Smooth muscle cell of the brain vasculature (primary cell): ENCODE measurements at places on chromosomes 12 and 14.

- no peak for DNase-seq
Observed at GRCh38 chr14:24430682-24431568, 1.2 kb downstream of the KHNYN start.

- no peak for DNase-seq
Observed at GRCh38 chr12:86530996-86531655, 274.9 kb upstream of the MGAT4C start.

DNA sequence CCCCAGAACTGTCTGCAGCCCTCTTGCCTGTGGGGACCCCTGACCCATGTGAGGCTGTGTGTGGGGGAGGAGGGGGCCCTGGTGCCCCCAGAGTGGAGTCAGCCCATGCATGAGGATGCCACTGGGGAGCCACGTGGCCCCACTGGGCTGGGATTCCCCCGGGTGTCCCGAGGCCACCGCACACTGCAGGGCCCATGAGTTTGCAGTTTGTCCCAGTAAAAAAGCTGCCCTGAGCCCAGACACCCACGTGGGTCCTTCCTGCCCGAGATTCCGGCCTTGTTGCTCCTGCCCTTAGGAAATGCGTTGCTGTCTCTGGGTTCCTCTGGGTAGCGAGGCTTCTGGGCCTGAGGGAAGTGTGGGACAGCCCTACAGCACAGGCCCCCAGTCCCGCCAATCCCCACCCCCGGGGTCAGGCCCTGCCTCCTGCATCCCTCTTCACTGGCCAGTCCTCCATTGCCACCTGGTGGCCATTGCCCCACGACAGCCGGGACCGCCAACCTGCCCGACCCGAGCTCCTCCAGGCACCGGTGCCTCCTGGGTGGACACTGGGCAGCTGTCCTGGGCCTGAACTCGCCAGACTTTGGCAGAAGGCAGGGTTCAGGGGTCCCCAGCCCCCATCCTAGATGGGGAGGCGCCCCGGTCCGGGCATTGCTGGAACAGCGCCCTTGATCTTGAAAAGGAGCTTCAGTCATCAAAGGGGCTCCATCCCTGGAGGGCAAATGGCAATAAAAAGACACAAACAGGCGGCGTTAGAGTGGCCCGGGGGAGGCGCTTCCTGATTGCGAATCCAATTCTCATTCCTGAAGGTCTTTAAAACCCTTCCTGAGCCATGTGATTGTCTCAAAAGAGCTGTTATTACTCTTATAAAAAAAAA is 15.6 kb upstream of the C14orf180 start:
- DNase-seq, result no peak

DNA sequence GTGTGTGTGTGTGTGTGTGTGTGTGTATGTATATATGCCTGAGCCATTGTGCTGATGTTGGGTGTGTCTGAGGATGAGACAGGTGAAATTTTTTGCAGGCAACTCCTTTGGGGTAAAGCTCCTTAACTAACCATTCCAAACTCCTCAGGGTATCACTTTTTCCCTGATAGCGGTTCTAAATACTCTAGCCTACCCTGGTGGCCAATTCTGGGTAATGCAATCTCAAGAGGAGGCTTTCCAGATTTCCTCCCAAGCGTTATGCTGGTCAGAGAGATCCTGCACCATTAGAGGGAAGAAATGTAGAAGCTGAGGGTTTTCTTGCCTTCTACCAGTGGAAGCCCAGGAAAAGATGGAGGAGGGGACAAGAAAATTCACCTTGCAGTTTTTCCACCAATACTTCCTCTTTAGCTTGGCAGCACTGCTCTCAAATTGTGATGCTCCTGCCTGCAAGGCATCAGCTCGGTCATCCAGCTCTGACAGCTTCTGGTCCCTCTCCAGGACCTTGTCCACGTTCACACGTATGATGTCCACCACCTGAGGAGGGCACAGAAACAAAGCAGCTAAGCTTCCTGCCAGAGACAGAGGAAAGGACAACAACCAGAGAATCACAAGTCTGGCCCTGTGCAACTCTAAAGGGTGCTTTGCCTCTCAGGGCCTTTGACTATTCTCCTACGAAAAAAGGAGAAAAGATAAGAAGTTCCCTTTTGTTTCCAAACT is 4.9 kb downstream of the VAMP1 start:
- DNase-seq, result peak; percentile 47

DNA sequence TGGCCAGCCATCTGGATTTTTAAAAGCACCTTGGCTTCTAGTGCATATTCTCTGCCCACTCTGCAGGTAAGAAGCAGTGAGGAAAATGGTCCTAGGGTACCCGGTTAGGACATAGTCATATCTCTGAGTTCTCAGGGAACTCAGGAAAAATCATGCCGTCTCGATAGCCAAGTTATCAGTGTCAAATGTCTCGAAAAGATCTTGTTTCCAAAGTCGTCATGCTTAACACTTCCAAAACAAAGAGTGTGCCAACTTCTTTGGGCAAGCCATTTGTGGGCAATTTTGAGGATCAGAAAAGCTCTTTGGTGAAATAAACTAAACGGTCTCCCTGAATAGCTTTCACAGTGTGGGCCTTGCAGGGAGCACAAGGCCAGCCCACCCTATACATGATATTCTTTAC is 39.2 kb downstream of the RASSF3 start:
- no peak for DNase-seq

- DNase-seq, result no peak
Observed at GRCh38 chr12:5451251-5451650, 19.3 kb downstream of the NTF3 start.

DNA sequence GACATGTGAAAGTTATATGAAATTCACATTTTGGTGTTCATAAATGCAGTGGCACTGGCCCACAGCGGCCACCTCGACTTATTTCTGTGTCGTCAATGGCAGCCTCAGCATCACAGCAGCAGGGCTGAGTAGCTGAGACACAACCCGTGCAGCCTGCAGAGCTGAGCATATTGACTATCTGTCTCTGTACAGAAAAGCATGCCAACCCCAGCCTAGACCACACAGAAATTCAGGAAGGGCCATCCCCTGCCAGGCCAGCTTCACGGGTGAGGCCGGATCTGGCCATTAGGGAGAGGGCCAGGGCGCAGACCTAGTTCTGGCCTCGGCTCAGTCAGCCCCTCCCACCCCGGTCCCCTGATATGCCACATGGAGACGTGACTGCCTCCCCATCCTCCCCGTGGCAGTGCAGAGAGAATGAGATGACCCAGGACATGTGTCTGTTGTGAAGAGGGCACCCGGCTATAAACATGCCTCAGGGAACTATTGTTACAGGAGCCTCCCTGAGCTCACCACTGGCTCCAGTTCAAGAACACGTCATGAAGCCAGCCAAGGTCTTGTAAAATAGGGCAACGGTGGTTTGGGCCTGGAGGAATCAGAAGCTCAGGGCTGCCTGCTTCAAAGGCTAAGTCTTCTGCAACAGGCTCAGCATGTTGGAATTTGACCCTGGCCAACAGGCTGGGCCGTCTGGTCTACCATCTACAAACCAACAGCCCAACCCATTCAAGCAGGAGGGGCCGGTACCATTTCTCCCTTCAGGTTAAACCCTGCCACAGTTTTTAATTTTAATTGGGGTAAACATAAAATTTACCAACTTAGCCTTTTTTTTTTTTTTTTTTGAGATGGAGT is 25.5 kb downstream of the SCARB1 start:
- peak; percentile 97 for DNase-seq

- no peak for DNase-seq
Observed at GRCh38 chr12:14883686-14884085, 2.0 kb downstream of the MGP start.

DNA sequence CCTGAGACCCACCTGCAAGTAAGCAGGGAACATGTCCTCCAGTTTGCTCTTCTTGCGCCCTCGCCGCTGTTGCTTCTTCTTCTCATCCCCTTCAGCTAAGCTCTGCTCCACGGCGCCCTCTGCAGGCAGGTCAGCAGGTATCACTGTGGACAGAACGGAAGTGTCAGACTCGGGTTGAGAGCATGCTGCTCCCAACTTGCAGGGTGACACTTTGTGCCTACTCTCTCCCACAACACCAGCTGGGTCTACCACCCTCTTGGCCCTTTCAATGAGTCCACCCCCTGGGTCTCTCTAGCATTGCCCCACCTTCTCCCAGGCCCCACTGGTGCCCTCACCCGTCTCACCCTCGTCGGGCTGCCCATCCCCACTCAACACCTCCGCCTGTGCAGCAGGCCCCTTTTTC is 16.7 kb downstream of the KMT2D start:
- DNase-seq, result no peak

GRCh38 chr12:1234073-1234472 is 243.1 kb downstream of the ERC1 start:
- DNase-seq, result no peak

DNA sequence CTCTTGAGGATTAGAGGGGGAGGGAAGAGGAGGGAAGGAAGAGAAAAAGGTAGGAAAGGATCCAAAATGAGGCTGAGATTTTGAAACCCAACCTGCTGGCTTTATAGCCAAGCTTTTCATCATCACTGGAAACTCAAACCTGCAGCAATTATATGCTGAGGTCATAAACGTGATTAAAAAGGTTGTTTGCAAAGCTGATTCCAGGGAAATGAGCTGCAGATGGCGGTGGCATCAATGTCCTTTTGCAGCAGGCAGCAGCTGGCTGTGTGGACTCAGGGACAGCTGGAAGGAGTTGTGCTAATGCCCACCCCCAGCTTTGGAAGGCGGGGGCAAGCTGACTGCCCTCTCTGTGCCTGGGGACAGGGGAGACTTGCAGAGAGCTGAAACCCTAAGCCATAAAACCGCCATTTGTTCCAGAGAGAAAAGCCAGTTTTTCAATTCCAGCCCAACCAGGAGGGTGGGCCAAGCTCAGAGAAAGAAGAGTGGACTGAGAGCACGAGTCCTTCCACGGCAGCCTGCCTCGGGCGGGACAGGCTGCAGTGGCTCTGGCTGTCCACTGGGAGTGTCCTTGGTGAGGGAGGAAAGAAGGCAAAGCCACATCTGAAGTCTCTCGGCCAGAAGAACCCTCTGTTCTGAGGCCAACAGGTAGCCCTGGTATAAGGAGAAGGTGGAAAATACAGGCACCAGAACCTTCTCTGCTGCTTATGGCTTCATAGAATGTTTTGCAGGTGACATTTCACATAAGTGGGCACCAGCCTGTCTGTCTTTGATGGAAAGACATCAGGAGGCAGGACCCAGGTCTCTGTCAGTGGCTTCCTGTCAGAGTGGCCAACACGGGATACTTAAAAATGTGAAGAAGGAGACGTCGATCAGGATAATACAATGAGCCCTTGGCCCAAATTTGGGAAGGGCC is 90.7 kb downstream of the SINHCAF start:
- no peak for DNase-seq

GRCh38 chr14:80638620-80639515 is 302.7 kb downstream of the CEP128 start:
- DNase-seq, result no peak

DNA sequence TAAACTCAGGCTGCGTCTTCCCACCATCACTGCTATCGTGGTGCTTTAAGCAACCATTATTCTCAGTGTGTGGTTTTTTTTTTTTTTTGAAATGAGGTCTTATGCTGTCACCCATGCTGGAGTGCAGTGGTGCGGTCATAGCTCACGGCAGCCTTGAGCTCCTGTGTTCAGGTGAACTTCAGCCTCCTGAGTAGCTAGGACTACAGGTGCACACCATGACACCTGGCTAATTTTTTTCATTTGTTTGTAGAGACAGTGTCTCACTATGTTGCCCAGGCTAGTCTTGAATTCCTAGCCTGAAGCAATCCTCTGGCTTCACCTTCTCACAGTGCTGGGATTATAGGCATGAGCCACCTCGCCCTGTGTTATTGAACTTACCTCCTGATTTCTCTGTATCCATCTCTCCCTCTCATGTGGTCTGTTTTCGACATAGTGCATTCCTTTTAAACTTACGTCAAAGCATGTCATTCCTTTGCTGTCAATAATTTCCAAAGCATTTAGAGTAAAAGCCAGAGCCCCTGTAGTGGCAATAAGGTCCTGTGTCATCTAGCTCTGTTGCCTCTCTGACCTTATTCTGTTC is 255.5 kb downstream of the SNAPC1 start:
- DNase-seq, result no peak

DNA sequence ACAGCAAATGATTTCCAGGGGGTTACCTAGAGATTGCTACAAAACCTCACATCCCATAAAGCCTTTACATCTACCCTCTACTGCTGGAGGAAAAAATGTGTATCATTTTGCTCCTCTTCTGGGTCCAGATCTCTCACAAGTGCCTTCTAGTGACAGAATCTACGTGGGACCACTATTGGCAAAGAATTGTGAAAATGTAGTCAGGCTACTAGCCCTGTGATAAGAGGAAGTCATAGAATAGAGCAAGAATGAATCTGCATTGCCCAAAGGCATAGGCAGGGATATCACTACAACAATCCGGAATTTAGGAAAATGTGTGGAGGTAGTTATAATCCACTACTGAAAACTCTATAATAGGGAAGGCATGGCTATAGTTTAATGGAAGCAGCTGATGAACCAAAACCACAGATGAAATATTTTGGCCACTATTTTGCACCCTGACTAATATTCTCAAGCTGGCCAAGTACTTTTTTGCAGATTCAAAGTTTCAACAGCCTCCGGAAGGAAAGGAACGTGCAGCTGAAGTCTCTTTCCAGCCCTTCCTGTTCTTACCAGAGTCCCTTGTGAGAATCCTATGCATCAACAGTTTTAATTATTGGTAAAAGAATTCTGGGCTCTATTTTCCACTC is 176.8 kb downstream of the PHLDA1 start:
- no peak for DNase-seq

DNA sequence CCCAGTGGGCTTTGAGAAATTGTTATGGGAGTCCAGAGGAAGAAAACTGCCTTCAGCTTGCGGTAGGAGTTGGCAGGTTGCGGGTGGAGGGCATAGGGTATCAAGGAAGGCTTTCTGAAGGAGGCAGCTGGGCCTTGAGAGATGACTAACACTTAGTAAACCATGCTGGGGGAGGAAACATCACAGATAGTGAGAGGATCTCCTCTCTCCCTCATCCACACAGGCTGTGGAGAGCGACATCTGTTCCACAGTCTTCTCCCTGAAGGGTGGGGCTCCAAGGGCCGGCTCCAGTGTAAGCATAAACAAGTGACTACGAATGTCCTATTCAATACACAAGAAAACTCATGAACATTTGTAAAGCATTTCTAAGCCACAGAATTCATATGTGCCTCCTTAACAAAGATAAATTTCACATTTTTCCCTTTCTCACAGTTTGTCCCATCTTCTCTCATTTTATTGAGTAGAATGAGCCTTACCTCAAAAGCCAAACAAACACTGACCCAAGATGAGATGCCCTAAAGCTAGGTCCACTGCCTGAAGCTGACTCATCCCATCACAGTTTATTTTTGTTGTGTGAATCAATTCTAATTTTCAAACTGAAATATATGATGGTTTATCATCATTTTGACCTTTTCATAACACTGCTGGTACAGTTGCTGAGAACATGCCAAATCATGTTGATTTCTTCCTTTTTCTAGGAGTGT is 227.9 kb downstream of the SLC25A21 start:
- DNase-seq, result no peak

- DNase-seq, result no peak
Observed at GRCh38 chr12:45596366-45596765, 133.1 kb upstream of the ARID2 start.

GRCh38 chr12:54526812-54527630 is 22.4 kb upstream of the PDE1B start:
- no peak for DNase-seq
